ENCODE measurements at places on chromosomes 3 and 15. TPM values are rescaled to one million over a fixed set of nuclear protein-coding genes. Genes with fewer than 3 reads are reported as not detected.

- no peak for DNase-seq
Measured at GRCh38 chr3:5344707-5345106, 157.2 kb downstream of the EDEM1 start.

CEP70 gene
- 57.8 TPM for total RNA-seq

GRCh38 chr3:184474897-184475296 is 86.7 kb upstream of the EPHB3 start:
- DNase-seq: no peak

DNA sequence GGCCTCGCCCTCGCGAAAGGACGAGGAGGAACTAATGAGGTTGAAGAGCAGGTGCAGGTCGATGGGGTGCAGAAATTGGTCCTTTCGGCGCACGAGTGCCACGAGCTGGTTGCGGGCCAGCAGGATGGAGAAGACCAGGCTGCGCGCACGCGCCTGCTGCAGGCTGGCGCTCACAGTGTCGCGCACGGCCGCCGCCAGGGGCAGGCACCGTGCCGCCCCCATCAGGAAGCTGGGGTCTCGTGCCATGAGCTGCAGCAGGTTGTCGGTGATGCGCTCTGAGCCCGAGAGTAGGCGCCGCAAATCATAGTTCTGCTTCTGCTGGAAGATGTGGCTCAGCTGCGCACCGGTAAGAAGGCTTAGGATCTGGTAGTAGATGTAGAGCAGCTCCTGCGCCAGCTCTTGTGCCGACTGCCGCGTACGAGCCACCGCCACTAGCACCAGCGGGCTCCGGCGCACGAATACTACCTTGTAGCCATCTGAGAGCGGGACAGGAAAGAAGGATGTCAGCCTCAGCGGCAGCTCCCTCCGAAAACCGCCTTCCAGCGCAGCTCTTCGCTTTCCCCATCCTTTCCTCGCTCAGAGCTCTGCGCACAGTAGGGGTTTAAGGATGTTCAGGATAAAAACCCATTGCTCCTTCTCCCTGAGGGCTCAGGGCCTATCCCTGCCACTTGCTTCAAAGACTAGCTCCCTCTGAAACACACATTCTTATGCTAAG is 6.9 kb upstream of the MST1R start:
- no peak for DNase-seq

GUCA1C gene
- total RNA-seq: not detected

- no peak for DNase-seq
Measured at GRCh38 chr15:86522721-86523120, 443.1 kb downstream of the AGBL1 start.

GRCh38 chr3:152891678-152892077 is 56.7 kb downstream of the P2RY1 start:
- DNase-seq: no peak

TUSC7 gene
- not detected for total RNA-seq

BCL2A1 gene
- not detected for total RNA-seq

DNA sequence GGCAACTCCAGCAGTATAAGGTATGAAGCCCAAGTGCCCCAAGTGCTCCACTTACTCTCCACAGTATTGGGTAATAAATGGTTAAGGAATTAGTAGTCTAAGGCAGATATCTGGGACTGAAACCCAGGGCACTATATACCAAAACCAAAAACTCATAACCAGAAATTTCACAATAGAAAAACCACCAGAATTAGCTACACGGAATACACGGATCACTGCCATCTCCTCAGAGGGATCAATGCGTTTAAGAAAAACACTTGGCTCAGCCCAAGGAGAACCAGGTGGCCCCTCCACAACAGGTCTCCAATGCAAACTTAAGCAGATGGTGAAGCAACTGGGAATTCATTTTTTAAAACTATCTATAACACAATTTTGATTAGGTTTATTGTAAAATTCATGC is 83.6 kb downstream of the FAIM start:
- DNase-seq: no peak

TPRG1 gene
- 23.1 TPM for total RNA-seq

GRCh38 chr3:111715911-111716523 is 120.9 kb upstream of the ZBED2 start:
- DNase-seq: no peak

DNA sequence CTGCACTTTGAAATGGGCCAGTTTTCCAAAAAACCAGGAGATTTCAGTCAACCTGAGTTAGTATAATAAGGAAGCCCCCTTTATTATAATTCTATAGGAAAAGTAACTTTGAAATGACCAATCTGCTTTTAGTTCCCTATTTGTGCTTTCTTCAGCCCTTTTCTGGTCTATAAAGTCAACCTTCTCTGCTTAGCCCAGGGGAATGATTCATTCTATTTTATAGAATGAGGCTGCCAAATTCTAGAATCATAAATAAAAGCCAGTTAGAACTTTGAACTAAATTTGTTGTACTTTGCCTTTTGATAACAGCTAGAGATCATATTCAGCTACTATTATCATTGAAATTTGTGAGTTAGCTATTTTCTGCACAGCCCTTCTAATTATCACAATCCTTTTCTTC is 24.7 kb downstream of the CIP2A start:
- DNase-seq: no peak

GRCh38 chr15:68592054-68592453 is 13.3 kb downstream of the CORO2B start:
- no peak for DNase-seq

OR5H6 gene
- total RNA-seq: not detected

KBTBD8 gene
- total RNA-seq: 3.2 TPM

DNA sequence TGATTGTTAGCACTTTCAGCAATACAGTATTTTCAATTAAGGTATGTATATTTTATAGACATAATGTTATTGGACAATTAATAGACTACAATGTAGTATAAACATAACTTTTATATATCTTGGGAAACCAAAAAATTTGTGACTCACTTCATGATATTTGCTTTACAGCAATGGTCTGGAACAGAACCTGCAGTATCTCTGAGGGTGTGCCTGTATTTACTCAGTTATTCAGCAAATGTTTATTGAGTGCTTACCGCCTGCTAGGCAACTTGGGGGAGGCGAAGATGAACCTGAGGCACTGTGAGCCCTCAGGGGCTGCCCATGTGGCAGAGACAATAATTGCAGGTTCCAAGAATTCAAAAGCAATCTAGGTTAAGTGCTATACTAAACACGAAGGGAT is 144.8 kb downstream of the GABRB3 start:
- DNase-seq: no peak

DNA sequence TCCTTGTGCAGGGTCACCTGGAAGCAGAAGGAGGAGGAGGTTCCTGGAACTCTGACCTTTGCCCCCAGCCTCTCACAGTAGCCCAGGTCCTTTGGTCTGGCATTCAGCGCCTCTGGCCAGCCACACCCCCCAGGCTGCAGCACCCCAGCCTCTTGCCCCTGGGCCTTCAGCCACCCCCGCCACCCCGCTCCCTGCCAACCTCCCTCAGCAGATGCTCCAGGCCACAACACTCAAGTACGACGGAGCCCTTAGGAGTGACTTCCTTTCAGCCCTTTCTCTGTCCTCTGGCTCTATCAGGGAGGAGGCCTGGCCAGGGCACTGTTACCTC is 45.2 kb downstream of the GRIP2 start:
- peak; percentile 47 for DNase-seq

CFAP100 gene
- not detected for total RNA-seq

DNA sequence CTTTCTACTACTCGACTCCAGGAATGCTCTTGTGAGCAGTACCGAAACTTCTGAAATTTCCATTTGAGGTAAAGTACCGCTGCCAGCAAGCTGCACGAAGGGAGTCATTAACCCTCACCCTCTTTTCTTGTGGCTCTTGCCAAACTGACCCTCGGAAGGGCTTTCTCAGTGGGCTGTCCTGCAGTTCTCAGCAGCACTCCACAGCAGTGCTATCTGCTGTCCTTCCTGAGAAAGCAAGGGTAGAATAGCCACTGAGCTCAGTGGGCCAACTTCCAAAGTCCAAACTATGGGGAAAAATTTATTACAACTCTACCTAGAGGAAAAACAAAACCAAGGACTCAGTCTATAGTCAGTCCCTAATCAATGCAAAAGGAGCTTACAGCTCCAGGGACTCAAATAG is 38.5 kb upstream of the COL8A1 start:
- DNase-seq: no peak

GRCh38 chr3:158368271-158368670 is 202.7 kb upstream of the MLF1 start:
- no peak for DNase-seq

Measured in Peyer's patch (tissue), 4 donors.